Activated CD4-positive, alpha-beta T cell treated with anti-CD3 and anti-CD28 coated beads, Interleukin-2, Interleukin-4, amounts not matched to agents 100 ng/mL and 50 ng/mL, durations not matched to agents 16 hours and 8 hours (primary cell): ENCODE measurements at places on chromosomes 7 and 10.

DNA sequence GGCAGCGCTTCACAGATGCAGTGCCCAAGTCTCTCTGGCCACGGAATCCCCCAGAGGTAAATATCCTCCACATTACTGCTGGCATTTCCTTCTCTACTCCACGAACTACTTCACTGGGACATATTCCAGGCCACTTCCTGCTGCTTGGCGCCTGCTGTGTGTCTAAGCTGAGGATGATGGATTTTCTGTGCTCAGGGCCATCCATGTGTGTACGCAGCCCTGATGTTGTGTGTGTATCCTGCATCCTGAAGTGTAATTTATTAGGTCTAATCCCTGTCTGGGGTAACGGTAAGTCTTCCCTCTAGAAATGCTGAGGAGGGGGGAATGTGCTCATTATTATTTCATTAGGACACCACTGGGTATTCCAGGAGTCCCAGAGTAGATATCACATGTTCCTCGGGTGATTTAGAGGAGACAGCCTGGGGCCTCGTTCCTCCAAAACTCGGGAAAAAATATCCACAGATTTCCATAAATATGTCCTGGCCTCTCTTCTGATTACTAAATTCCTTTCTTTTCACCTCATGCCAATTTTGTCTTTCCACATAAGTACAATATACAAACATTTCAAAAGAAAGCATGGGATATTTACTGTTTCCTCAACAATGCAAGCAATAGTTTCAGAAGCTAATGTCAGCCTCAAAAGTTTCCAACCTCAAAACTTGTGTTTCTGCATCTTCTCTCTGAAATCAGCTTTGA lies 25.5 kb upstream of the HABP2 start:
- no peak for DNase-seq

DNA sequence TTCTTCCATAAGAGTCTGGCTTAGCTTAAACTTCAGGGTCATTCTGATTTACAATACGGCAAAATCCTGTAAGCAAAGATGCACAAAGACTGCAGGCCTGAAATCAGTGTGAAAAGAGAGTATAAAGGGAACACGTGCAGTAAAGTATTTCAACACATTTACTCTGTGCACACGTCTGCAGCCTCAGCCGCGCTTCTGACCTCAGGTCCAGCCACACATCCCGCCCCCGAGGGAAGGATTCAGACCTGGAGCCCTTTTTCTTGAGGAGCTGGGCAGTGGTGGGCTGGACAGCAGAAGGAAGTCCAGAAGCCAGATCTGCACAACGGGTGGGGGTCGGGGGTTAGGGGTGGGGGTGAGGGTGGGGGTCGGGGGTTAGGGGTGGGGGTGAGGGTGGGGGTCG lies 58.9 kb upstream of the FAM20C start:
- no peak for DNase-seq

GRCh38 chr7:49800031-49800430 lies 26.6 kb downstream of the VWC2 start:
- no peak for DNase-seq

DNA sequence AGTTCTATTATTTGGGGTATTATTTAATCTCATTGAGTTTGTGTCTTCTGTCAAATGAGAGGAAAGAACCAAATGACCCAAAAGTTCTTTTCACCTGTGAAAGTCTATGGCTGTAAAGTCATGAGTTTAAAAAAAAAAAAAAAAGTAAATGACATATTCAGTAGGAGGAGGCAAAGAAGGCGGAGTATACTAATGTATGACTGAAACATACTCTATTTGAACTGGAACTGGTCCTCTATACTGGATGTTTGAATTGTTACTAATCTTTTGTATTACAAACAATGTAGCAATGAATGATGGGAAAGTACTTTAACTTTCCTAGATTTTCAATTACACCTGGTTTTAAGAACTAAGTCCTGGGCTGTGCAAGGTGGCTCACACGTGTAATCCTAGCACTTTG lies 24.9 kb upstream of the GSAP start:
- no peak for DNase-seq

GRCh38 chr10:73892310-73893030 lies 18.1 kb upstream of the CAMK2G start:
- no peak for DNase-seq

GRCh38 chr10:70359017-70359550 lies 23.3 kb downstream of the LRRC20 start:
- no peak for DNase-seq

DNA sequence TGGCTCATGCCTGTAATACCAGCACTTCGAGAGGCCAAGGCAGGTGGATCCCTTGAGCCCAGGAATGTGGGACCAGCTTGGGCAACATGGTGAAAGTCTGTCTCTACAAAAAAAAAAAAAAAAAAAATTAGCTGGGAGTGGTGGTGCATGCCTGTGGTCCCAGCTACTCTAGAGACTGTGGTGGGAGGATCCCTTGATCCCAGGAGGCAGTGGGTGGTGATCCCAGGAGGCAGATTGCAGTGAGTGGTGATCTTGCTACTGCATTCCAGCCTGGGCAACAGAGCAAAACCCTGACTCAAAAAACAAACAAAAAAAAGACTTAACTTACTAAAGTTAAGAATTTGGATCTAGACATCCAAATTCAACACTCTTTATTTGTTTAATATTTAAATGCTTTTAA lies 10.2 kb upstream of the ADO start:
- no peak for DNase-seq
